ENCODE measurements at places on chromosomes 6 and 20.

DNA sequence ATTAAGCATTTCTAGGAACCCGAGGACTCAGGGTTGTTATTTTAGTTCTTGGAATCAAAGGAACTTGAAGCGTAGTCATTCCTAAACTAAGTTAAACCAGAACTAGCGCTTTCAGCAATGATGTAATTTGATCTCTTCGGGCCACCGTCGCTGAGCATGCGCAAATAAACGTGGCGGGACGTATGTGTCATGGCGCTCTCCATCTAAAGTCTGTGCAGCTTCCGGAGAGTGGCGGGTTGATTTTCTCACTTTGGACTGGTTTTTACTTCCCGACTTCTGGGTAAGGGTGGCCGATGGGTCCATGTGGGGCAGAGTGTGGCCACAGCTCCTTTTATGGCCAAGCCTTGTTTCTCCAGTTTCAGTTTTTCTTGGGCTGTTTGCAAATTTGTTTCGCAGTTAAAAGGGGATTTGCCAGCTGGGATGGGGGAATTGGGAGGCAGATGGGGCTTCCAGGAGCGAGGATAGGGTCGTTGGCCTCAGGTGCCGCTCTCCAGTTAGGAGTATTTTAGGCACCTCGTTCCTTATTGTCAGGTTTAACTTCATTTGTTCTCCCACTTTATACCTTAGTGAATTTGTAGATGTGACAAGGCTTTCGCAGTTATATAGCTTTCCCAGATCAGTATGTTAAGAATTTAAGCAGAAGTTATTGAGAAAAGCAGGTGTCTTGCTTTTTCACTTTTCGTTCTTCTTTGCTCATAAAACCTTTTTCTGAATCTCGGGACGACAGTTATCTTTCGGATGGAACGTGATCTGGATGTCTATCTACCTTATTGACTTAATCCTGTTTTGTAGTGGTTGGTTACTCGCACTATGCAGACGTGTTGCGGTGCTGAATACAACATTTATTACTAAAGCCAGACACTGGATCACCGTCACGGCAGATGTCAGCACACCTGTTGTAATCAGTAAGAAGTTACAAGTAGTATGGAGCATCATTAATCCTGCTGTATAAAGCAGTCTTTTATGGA is at the start of gene CDKAL1:
CDKAL1 (plus strand) TSS at position 163 of the 968 bp plus-strand sequence. CDS start 11,894 bp downstream, outside the sequence.
- DNase-seq, result peak; percentile 92

- no peak for DNase-seq
These were observed 182.9 kb upstream of the CST7 start for GRCh38 chr20:24766143-24766527.

GRCh38 chr6:15817100-15817499 is 154.3 kb upstream of the DTNBP1 start:
- no peak for DNase-seq

- DNase-seq, result no peak
These were observed 2.3 kb upstream of the TXLNB start for GRCh38 chr6:139294090-139294489.

- no peak for DNase-seq
These were observed 11.5 kb upstream of the IL20RA start for GRCh38 chr6:137056121-137056880.
